A172 (cell line): ENCODE measurements at places on chromosomes 12 and 14. TPM values are rescaled to one million over a fixed set of nuclear protein-coding genes. Genes with fewer than 3 reads are reported as not detected.

The CLEC1A gene
- not detected in 2 replicates for total RNA-seq

The SLC35F4 gene
- not detected in 2 replicates for total RNA-seq

The FIGNL2 gene
- 0.26 and 0.29 TPM in 2 replicates for total RNA-seq

The ACOT4 gene
- total RNA-seq = not detected in 2 replicates

The KRT83 gene
- 0.05 and 0.41 TPM in 2 replicates for total RNA-seq

The LIN7A gene
- total RNA-seq = 0.21 and 1.2 TPM in 2 replicates

The TMEM119 gene
- not detected in 2 replicates for total RNA-seq

The RNU4-1 gene
- under 0.01 TPM in 2 replicates for total RNA-seq

The IAPP gene
- not detected in 2 replicates for total RNA-seq

The GPATCH2L gene
- total RNA-seq = 30.4 and 41.2 TPM in 2 replicates

The TMTC1 gene
- total RNA-seq = 24.6 and 26.2 TPM in 2 replicates

The KRT81 gene
- 59.0 and 66.4 TPM in 2 replicates for total RNA-seq

The RIMBP2 gene
- total RNA-seq = not detected in 2 replicates

The ATP2A2 gene
- 93.0 and 108 TPM in 2 replicates for total RNA-seq

The GUCY2C gene
- total RNA-seq = not detected in 2 replicates

The MGAT4C gene
- total RNA-seq = 0.05 TPM in 1 of 2 replicates, not detected in the other

The CDCA4 gene
- total RNA-seq = 37.2 and 40.4 TPM in 2 replicates

The DNAH10 gene
- 0.09 and 1.1 TPM in 2 replicates for total RNA-seq

The OTUB2 gene
- total RNA-seq = 0.53 and 1.2 TPM in 2 replicates

The NEUROD4 gene
- total RNA-seq = not detected in 2 replicates

The KERA gene
- not detected in 2 replicates for total RNA-seq

The C12orf54 gene
- not detected in 2 replicates for total RNA-seq

The ARHGAP5 gene
- 20.7 and 21.5 TPM in 2 replicates for total RNA-seq

The DHRS2 gene
- 2.4 and 3.4 TPM in 2 replicates for total RNA-seq

The SLC5A8 gene
- not detected in 2 replicates for total RNA-seq

The LRRC10 gene
- not detected in 2 replicates for total RNA-seq

The MLH3 gene
- total RNA-seq = 4.9 and 7.7 TPM in 2 replicates

The SPATS2 gene
- 23.8 and 30.6 TPM in 2 replicates for total RNA-seq

The SLC25A47 gene
- 0.24 TPM in 1 of 2 replicates, not detected in the other for total RNA-seq

The C3AR1 gene
- 0.10 and 0.12 TPM in 2 replicates for total RNA-seq

The CBLN3 gene
- 0.17 TPM in 1 of 2 replicates, not detected in the other for total RNA-seq

The NDUFA9 gene
- total RNA-seq = 70.0 and 95.3 TPM in 2 replicates

The ASCL4 gene
- not detected in 2 replicates for total RNA-seq

The PTPN6 gene
- total RNA-seq = 0.31 and 0.48 TPM in 2 replicates

The SYT1 gene
- total RNA-seq = 7.5 and 7.7 TPM in 2 replicates

The MANSC4 gene
- total RNA-seq = not detected in 2 replicates

The ALG10 gene
- 8.4 and 10.9 TPM in 2 replicates for total RNA-seq

The BHLHE41 gene
- 0.21 and 0.41 TPM in 2 replicates for total RNA-seq

The DPY19L2 gene
- 2.1 and 18.8 TPM in 2 replicates for total RNA-seq

The CMKLR1 gene
- total RNA-seq = not detected in 2 replicates

The CAPZA3 gene
- not detected in 2 replicates for total RNA-seq

The ARF3 gene
- 51.9 and 78.9 TPM in 2 replicates for total RNA-seq

The KRT78 gene
- total RNA-seq = not detected in 2 replicates

The CD27 gene
- not detected in 2 replicates for total RNA-seq

The EML1 gene
- 6.9 and 12.7 TPM in 2 replicates for total RNA-seq

The CLEC1B gene
- not detected in 2 replicates for total RNA-seq

The PCBP2 gene
- total RNA-seq = 107 and 137 TPM in 2 replicates

The SRSF9 gene
- total RNA-seq = 189 and 207 TPM in 2 replicates

The NKX2-1 gene
- total RNA-seq = not detected in 2 replicates

The STAB2 gene
- total RNA-seq = not detected in 2 replicates

The RITA1 gene
- 51.2 and 52.2 TPM in 2 replicates for total RNA-seq
